ENCODE measurements at places on chromosomes 5 and 9. TPM values are rescaled to one million over a fixed set of nuclear protein-coding genes. Genes with fewer than 3 reads are reported as not detected.

- no peak overlapping the region for H3K4me3 ChIP-seq
- no peaks in the 10 kb centered on the region for H3K36me3 ChIP-seq
- H3K4me1 ChIP-seq = peaks cover 8% of the 10 kb centered on the region
- H3K27me3 ChIP-seq = no peaks in the 10 kb centered on the region
- DNase-seq = no peak
- H3K27ac ChIP-seq = no peak overlapping the region
These were observed 153.4 kb downstream of the PIK3R1 start for GRCh38 chr5:68369023-68369359.

DNA sequence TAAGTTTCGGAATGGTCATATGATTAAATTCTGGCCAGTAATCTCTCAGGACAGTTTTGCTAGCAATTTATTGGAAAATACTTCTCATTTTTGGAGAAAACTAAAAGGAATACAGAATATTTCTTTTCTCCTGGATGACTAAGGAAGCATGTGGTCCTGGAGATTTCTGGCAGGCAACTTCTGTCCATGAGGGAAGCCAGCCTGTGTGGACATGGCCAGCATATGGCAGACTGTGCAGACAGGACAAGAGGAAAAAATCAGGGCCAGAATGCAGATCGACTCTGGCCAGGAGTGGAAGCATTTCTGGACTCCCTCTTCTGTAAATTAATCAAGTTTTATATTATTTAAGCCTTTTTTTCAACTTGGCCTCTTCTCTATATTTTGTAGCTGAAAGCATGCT is 100.4 kb upstream of the CDH18 start:
- no peak overlapping the region for H3K27ac ChIP-seq
- no peaks in the 10 kb centered on the region for H3K27me3 ChIP-seq
- no peaks in the 10 kb centered on the region for H3K4me1 ChIP-seq
- peaks cover 9% of the 10 kb centered on the region for H3K36me3 ChIP-seq

NOTCH1 gene
- 104 TPM for total RNA-seq

PCDHGA11 gene
- 6.0 TPM for total RNA-seq

QRFP gene
- total RNA-seq = not detected

DNA sequence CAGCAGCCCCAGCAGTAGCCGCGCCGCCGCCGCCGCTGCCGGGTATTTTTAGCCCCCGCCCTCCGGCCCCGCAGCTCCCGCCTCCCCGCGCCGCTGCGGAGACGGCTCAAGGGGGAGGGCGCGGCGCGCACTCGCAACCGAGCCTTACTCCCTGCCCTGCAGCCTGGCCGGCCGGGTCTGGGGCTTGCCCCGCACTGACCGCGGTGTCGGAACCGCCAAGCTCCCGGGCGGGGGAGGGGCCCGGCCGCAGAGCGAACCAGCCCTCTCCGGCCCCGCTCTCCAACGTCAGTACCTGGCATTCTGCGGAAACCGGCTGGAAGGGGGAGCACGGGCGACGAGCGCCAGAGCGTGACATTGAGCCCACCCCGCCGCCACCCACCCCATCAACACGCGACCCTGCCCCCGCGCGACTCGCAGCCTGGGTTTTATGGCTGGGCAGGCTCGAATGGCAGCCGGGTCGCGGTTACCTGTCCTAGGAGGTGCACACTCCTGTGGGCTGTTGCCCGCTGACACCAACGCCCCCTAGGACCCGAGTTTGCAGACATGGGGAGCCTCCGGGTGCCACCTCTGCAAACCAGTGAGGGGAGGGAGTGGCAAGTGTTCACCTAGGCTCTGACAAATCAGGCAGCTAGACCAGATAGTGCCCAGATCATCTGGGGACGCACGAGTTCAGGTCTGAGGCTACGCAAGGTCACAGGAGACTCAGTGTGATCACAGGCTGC is at the start of gene ACSL6:
TSS of gene ACSL6 (minus strand) at position 37 of the 722 bp plus-strand sequence. CDS start 105 bp downstream, outside the sequence.
- H3K36me3 ChIP-seq = no peaks in the 10 kb centered on the region
- H3K27ac ChIP-seq = no peak within 1 kb of the TSS
- DNase-seq = peak; percentile 55
- peaks cover 85% of the 10 kb centered on the region for H3K27me3 ChIP-seq

PCDHA6 gene
- 15.2 TPM for total RNA-seq

- H3K27me3 ChIP-seq = peaks cover 7% of the 10 kb centered on the region
- H3K36me3 ChIP-seq = no peaks in the 10 kb centered on the region
- peaks cover 45% of the 10 kb centered on the region for H3K4me1 ChIP-seq
- no peak for DNase-seq
These were observed 91.8 kb upstream of the DAPK1 start for GRCh38 chr9:87405677-87406542.

DNA sequence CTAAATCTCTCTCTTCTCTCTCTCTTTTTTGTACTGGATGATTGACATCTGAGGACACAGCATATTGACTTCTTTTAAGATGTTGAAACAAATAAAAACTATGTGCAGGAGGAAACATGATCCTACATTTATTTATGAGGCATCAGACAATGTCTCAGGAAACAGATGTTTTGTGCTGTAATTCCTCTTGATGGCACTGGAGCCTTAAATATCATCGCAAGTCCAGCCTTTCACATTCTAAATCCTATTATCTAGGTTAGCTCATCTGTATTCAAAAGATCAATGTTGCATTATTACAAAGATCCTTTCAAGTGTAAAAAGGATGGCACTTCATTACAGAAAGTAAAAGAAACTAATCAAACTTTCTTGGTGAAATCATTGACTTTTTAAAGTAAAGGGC is 63.9 kb downstream of the MAT2B start:
- no peak for DNase-seq
- peaks cover 50% of the 10 kb centered on the region for H3K4me1 ChIP-seq
- peaks cover 42% of the 10 kb centered on the region for H3K27me3 ChIP-seq
- no peak overlapping the region for H3K27ac ChIP-seq
- H3K4me3 ChIP-seq = no peak overlapping the region

LAMC3 gene
- 19.5 TPM for total RNA-seq

- DNase-seq = no peak
- no peaks in the 10 kb centered on the region for H3K36me3 ChIP-seq
- H3K27ac ChIP-seq = no peak overlapping the region
- peaks cover 30% of the 10 kb centered on the region for H3K4me1 ChIP-seq
- H3K27me3 ChIP-seq = no peaks in the 10 kb centered on the region
- H3K4me3 ChIP-seq = no peak overlapping the region
These were observed 607.1 kb downstream of the TLE1 start for GRCh38 chr9:81082221-81082620.

GRCh38 chr5:18797222-18797621 is 1163.0 kb downstream of the TAF11L14 start:
- H3K27me3 ChIP-seq = no peaks in the 10 kb centered on the region
- no peak overlapping the region for H3K4me3 ChIP-seq
- H3K4me1 ChIP-seq = peaks cover 4% of the 10 kb centered on the region
- H3K27ac ChIP-seq = no peak overlapping the region
- no peak for DNase-seq
- H3K36me3 ChIP-seq = no peaks in the 10 kb centered on the region

PCDHA9 gene
- 4.0 TPM for total RNA-seq

MUSK gene
- 0.32 TPM for total RNA-seq

Measured in mesothelial cell of epicardium (in vitro differentiated cells).